Activated CD4-positive, alpha-beta T cell treated with anti-CD3 and anti-CD28 coated beads, Interleukin-2, amount 50 U/mL, for 24 hours (primary cell): ENCODE measurements at places on chromosomes 7 and 10.

DNA sequence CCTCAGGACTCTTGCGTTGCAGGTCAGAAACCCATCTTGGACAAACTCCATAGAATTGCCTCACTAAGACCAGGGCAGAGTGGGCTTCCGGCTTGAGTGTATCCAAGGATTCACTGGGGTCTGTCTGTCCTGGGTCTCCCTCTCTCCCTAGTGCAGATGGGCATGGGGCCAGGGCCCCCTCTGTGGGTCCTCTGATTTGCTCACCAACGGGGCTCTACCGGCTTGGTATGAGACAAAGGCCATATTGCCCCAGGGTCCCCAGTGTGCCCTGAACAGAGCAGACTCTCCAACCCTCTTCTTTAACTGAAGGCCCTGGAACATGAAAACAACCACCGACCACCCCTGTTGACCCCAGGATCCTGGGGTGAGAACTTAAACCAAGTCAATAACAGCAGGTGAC lies 68.2 kb upstream of the CHST15 start:
- DNase-seq, result no peak

- DNase-seq, result no peak
Measured at GRCh38 chr7:93515144-93515543, 59.4 kb downstream of the CALCR start.

DNA sequence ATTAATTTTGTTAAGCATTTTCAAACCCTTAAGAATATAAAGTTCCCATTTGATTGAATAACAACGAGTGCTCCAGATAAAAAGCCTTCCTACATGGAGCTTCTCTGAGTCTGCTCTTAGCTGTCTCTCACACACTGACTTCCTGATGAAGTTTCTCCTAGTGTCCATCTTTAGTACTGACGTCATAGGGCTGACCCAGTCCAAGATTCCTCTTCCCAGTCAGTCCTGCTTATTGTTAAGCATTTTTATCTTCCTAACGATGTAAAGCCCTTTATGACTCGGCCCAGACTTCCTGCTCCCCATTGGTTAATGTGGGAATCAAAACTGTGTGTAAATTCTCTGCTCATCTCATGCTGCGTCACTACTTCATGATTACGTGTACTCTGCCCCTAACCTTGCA lies 398.8 kb downstream of the TFEC start:
- DNase-seq, result no peak

GRCh38 chr10:91883549-91884444 lies 25.5 kb downstream of the FGFBP3 start:
- DNase-seq, result no peak

DNA sequence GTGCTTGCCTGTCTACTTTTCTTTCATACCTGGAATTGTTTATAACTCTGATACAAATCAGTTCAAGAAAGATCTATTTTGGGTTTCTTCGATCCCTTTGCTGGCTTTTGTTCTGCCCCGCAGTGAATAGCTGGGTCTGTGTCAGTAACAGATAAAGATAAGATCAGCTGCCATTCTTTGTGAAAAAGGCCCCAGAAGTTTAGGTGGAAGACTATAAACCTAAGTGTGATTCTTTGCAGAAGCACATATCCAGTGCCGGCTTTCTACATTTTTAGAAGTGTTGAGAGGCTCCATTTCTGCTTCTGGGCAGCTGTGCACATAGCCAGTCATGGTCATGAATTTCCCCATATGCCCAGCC lies 686.4 kb upstream of the C7orf33 start:
- DNase-seq, result no peak

GRCh38 chr10:122503012-122503411 lies 41.7 kb downstream of the HTRA1 start:
- no peak for DNase-seq

DNA sequence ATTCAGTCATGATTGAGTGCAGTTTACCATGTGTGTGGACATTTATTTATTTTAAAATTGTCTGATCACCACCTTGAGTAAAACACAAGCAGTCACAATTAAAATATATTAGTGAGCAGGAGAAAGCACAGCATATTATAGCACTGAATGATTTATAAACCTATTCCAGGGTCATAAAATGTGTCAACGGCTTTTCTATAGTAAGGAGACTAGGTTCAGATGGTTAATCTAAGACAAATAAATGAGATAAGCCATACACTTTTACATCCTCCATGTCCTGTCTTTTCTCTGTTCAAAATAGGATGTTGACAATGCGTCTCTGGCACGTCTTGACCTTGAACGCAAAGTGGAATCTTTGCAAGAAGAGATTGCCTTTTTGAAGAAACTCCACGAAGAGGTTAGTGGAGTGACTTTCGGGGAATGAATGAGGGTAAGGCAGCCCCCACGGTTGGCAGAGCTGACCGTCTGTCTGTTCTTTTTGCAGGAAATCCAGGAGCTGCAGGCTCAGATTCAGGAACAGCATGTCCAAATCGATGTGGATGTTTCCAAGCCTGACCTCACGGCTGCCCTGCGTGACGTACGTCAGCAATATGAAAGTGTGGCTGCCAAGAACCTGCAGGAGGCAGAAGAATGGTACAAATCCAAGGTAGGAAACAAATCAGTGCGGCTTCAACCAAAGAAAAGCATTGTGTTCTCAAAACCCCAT lies 5.4 kb downstream of the VIM start:
- no peak for DNase-seq

DNA sequence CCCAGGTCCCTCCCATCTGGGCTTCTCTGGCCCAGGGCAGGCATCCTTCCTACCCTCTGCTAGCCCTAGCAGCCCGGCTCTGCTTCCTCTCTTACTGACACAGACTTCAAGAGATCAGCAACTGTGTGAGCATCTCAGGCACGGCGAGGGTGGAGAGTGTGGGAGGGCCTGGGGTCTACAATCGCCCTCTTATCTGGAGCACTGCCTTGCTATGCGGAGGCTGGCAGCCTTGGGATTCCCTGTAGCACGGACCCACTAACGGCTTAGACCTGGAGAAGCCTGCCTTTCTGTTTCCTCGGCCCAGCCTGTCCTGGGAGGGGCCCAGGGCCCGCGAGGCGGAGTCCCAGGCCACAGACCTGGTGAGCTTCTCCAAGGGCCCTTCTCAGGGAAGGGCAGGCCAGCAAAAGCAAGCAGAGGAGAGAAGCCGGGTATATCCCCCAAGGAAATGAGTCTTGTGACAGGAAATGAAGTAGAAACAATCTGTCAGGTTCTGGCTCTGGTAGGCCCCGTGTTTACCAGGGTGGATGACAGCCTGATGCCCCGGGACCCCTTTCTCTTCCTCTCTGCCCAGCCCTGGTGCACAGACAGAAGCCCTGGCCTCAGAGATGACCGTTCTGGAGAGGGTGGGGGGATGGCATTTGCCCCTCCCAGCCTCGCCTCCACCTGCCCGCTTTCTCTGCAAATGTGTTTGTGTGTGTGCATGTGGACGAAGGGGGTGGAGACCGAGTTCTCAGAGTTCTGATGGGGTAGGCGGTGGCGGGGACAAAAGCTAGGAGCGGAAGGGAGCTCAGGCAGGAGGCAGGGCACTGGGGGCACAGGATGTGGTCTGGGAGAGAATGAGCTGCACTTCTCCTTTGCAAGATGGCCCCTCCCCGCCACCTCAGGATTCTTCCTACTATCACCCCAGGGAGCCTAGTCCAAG lies 2.5 kb downstream of the LRCH4 start:
- DNase-seq, result peak; percentile 58

DNA sequence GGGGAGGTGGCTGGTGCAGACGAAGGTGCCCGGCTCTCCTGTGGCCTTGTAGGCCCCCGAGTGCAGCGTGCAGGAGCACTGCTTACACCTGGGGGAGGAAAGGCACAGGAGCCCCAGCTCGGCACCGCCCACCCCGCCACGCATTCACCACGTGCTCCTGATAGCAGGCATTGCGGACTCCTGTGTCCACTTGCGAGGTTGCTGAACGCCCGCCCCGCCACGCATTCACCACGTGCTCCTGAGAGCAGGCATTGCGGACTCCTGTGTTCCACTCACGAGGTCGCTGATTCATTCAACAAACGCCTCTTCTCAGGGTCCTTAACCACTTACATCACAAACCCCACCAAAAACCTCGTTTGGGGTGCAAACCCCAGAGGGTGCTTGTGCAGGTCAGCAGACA lies 13.9 kb downstream of the MICALL2 start:
- no peak for DNase-seq

DNA sequence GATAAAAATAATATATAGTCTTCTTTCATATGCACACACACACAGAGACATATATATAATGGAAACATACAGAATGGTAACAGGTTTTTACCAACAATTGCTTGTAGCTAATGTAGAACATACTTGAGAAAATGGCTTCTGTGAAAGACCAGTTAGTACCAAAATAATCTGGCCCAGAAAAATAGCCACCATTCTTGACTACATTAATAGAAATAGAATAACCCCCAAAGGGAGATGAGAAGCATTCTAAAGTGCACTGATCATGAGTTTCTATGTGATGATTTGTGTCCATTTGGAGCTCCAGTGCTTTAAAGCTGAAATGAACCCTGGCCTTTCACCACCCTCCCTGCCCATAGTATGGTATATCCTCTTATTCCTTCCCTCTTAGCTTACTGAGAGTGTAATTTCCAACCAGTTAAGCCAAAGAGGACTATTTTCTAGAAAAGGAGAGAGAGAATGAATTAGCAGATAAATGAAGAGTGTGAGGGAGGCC lies 22.9 kb upstream of the IFIT2 start:
- DNase-seq, result no peak

DNA sequence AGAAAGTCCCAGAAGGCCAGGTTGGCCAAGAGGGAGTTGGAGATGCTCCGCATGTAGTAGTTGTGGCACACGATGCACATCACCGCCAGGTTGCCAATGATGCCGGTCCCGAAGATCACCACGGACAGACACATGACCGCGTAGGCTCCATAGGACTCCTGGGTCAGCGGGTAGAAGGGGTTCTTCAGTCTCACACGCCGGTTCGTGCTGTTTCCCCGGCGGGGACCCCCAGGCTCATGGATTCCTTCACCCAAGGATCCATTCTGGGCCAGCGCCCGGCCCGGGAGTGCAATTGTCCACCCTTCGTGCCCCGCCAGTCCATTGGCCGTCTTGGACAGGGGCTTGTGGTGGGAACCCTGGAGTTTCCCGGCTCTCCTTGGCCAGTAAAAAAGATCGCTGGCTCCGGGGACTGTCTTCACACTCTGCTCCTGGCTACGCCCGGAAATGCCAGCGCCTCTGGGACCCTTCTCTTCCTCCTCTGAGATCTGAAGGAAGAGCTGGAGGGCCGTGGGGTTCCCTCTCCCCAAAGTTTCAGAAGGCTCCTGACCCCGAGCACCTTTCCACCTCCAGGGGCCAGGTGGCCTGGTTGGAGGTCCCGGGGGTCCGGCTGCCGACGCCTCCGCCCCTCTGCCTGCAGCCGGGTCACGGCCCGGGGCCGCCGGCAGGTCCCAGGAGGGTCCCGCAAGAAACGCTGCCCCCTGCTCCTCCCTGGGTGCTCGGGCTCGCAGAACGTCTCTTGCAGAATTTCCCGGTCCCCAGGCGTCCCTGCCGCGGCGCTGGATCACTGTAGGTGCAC lies 1.3 kb downstream of the GPR37 start:
- no peak for DNase-seq

- DNase-seq, result no peak
Measured at GRCh38 chr7:152081088-152081487, 55.6 kb downstream of the GALNT11 start.

DNA sequence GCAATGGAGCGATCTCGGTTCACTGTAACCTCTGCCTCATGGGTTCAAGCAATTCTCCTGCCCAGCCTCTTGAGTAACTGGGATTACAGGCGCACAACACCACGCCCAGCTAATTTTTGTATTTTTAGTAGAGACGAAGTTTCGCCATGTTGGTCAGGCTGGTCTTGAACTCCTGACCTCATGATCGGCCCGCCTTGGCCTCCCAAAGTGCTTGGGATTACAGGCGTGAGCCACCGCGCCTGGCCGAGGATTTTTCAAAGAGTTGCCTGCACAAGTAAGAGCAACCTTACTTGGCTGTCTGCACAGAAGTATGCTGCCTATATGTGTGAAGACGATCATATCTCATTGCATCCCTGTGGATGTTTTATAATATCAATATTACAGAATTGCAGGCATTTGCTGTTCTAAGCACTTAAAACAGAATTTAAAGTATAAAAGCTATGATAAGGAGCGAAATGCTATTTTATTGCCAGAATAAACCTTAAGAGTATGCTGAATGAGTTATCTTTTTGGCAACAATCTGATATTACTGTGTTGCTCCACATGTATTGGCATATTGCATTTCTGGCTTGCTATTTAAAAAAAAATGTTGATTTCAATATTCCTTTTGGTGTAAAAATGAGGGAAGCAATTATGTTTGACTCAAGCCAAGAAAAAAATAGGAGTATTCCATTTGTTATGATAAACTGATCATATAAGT lies 379.4 kb upstream of the SEMA3D start:
- no peak for DNase-seq

DNA sequence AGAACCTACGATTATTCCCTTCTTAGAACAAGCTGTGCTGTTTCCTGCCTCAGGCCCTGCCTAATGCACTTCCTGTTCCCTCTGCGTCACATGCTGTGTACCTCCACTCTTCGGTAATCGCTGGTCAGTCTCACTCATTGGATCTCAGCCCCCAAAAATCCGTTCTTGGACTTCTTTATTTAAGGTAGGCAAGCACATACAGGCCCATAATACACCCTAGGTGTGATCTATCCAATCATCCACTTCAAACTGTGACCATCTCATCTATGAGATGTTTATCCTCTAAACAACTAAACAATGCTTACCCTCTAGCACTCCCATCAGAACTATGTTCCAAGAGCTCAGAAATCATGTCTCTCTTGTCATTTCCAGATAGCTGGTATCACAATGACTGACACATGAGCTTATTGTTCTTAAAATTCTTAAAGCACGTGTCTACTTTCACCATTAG lies 83.9 kb downstream of the CADPS2 start:
- DNase-seq, result no peak

- DNase-seq, result no peak
Measured at GRCh38 chr10:102010961-102011360, 45.0 kb downstream of the ARMH3 start.

- no peak for DNase-seq
Measured at GRCh38 chr7:30062587-30062986, 34.4 kb downstream of the PLEKHA8 start.

DNA sequence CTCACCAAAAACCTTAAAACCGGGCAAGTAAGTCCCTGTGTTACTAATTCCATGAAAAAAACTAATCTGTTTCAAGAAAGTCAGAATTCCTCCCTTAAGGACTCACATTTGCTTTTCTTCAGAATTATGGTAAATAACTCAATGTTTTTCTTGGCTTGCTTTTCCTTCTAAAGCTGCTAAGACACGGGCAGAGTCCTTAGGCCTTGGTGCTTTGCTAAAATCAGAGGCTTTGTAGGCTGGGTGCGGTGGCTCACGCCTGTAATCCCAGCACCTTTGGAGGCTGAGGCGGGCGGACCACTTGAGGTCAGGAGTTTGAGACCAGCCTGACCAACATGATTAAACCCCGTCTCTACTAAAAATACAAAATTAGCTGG lies 32.0 kb downstream of the GNA12 start:
- no peak for DNase-seq
